GM20000 (cell line): ENCODE measurements at places on chromosomes 7 and 10.
A peak's percentile ranks its signal among the peaks of the same experiment; 100 is the strongest.

DNA sequence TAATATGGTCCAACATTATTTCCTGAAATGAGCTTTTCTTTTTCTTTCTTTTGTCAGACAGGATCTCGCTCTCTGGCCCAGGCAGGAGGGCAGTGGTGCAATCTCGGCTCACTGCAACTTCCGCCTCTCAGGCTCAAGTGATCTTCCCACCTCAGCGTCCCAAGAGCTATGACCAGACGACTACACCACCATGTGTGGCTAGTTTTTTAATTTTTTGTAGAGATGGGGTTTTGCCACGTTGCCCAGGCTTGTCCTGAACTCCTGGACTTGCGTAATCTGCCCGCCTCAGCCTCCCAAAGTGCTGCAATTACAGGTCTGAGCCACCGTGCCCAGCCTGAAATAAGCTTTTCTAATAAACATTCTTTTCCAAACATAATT lies 48.6 kb downstream of the CUL2 start:
- DNase-seq, result no peak

GRCh38 chr7:32170838-32171237 lies 100.6 kb upstream of the PDE1C start:
- no peak for DNase-seq

DNA sequence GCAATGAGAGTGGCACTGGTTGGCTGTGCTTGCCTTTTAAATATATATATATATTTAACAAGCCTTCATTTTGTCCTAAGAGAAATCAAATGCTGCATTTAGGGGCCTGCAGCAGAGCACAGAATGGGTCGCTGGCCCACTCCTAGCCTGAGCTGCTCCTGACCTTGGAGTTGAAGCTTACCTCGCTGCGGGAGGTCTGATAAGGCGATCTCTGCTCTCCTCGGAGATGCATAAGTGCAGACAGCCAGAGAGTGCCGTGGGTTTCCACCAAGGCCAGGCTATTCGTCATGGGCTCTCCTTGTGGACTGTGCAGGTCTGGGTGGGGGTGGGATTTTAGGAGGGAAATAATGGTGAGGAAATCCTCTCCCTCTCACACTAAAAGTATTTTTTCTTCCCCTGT lies 99.5 kb upstream of the IKZF1 start:
- DNase-seq, result no peak

GRCh38 chr10:75404815-75405597 lies 3.4 kb upstream of the ZNF503 start:
- peak; percentile 35 for DNase-seq

DNA sequence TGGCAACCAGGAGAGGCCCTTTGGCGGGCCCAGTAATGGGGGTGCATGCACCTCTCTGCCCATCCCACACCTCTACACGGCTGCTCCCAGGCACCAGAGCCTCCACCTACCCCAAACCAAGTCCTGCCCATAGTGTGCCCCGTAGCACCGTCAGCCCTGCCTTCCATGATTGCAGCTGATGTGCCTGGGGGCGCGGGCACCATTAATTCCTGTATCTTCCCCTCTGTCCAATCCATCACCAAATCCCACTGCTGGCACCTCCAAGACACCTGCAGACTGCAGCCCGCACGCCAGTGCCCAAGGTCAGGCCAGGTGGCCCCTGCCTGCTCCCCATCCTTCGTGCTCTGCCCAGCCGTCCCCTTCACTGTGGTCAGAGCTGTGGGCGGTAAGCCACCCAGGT lies 533.0 kb downstream of the PTPRN2 start:
- no peak for DNase-seq

DNA sequence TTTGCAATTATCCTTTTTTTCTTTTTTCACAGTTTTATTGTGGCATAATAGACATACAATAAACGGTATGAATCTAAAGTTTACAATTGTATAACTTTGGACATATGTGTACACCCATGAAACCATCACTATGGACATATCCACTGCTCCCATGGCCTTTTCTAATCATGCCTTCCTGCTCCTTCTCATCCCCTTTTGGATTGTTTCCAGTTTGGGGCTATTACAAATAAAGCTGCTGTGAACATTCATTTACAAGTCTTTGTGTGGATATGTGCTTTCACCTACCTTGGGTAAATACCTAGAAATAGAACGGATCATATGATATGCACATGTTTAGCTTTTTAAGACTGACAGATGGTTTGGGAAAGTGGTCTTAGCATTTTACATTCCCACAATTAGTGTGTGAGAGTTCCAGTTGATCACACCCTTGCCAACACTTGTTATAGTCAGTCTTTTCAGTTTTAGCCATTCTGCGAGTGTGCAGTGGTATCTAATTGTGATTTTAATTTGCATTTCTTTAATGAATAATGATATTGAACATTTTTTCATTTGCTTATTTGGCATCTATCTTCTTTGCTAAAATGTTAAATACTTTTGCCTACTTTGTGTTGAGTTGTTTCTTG lies 120.9 kb upstream of the KAT6B start:
- no peak for DNase-seq

- no peak for DNase-seq
These were observed 108.1 kb downstream of the SNX13 start for GRCh38 chr7:17832242-17832641.

GRCh38 chr7:138358850-138359341 lies 101.2 kb upstream of the TRIM24 start:
- no peak for DNase-seq

GRCh38 chr7:148371280-148371937 lies 219.2 kb upstream of the C7orf33 start:
- DNase-seq, result no peak

DNA sequence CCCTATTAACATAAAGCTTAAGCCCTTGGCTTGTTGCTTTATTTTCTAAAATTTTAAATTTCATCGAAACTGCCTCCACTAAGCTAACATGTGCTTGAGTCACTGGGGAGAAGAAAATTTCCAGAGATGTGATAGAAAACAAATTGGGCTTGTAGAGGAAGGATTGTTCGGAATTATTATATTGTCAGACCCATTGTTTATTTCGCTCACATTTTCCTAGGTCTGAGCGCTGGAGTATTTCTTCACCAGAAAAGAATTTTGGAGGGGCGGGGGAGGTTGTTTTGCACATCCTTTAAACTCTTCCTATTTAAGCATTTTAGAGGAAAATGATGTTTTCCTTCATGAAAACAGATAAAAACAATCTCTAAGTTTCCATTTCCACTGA lies 29.1 kb downstream of the CELF2 start:
- DNase-seq, result no peak

DNA sequence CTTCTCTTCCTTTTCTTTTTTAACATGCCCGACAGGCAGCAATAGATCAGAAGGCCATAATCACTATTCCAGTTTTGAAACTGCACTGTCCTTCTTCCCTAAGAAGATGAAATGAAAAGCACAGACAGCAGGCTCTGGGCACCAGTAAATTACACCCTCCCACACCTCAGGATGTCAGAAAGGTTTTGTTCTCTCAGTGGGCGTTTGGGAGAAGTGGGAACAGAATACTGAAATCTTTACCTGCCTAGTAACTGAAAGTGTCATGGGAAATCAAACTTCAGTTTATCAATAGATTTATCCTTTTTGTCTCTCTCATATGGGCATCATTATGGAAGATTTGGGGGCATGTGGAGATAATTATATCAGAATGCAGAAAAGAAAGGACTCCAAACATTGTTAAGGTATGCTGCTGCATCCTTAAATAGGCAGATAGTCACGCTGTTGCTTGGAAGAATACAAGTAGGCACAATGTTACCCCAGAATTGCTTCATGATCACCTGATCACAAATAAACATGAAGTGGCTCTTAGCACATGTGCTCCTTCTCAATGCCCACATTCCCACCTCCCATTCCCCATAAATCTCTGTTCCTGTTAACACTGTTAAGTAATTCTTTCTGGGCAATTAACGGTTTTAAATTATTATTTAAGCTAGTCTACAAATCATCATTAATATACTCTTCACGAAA lies 113.3 kb downstream of the DOCK4 start:
- no peak for DNase-seq

- DNase-seq, result no peak
These were observed 28.0 kb upstream of the COMTD1 start for GRCh38 chr10:75263806-75264205.

- DNase-seq, result no peak
These were observed 3.5 kb upstream of the EPHA1 start for GRCh38 chr7:143411976-143412708.

DNA sequence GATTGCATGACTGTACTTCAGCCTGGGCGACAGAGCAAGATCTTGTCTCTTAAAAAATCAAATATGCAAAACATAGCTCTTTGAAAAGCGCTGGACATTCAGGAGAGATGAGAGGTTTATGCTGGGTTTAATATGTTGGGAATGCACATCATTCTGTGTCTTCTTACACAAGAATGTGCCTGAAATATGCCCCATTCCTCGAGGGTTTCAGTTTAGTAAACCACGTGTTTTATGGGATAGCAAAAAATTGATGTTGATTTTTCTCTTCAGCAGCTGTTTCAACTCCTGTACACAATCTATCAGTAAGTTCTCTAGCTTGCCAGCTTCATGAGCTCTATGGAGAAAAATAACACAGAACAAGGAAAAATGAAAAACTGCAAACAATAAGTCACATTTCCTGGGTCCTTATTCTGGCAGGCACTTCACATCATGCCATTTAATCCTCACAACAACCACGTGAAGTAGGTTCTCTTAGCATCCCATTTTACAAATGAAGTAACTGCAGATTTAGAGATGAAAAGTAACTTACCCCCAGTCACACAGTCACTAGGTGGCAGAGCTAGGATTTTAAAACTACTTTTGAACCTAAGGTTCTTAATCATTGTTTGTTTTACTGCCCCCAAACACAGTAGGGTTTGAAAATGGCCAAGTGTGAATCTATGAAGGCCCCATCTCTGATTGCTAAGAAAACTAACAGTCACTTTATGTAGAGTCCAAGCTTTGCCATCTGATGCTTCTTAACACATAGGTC lies 423.6 kb downstream of the PHTF2 start:
- no peak for DNase-seq

DNA sequence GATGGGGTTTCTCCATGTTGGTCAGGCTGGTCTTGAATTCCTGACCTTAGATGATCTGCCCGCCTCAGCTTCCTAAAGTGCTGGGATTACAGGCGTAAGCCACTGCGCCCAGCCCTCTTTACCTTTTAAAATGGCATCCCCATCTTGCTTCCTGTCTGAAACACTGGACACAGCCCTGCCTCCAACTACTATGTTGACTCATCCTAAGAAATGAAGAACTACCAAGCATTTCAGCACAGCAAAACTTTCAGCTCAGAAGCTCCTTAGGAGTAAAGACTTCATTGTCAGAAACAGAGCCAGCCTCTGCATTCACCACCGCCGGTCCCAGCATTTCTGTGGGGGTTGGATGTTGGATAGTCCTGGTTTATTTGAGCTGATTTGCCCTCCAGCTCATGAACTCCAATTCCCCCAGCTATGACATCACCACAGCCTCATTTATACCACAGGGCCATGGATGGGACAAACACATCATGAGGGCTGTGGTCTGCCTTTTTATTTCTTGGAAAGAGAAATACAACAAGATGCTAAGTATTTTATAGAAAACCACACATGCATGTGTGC lies 123.5 kb downstream of the ADCY1 start:
- DNase-seq, result no peak

GRCh38 chr7:30270921-30271320 lies 13.5 kb upstream of the ZNRF2 start:
- no peak for DNase-seq

GRCh38 chr7:141057788-141058187 lies 16.1 kb upstream of the TMEM178B start:
- no peak for DNase-seq

GRCh38 chr7:73597978-73598782 lies 19.8 kb upstream of the TBL2 start:
- no peak for DNase-seq

- DNase-seq, result no peak
These were observed 63.4 kb upstream of the POT1 start for GRCh38 chr7:124992851-124993562.

GRCh38 chr7:1946773-1947450 lies 276.8 kb downstream of the ELFN1 start:
- no peak for DNase-seq

DNA sequence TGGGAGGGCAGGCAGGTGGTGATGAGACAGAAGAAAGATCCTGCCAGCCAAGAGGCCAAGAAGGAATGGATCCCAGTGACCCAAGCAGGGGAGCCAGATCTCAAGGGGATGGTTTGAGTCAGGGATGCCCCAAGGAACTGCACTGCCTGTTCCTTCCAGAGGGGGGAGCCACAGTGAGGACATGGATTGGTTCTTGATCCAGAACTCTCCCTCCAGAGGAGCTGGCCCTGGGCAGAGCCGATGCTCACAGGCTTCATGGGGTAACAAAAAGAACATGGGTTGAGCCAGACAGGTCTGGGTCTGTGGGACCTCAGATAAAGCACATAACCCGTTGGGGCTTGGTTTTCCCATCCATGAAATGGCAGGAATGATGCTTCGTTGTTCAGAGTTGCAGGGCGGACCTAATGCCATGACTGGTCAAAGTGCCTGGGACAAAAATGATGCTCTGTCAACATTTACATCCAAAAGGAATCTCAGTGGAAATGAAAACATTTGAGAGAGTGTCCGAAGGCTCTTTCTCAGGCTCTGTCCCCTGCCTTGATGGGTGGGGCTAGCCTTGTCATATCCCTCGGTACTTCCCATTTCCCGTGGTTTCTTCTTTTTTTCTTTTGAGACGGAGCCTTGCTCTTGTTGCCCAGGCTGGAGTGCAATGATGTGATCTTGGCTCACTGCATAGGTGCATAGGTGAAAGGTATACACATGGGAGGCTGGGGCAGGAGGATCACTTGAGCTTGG lies 4.7 kb upstream of the DENND2A start:
- DNase-seq, result peak; percentile 37

GRCh38 chr7:125065001-125065400 lies 135.4 kb upstream of the POT1 start:
- no peak for DNase-seq

GRCh38 chr10:47092831-47093230 lies 181.6 kb downstream of the PTPN20 start:
- DNase-seq, result no peak

- DNase-seq, result no peak
These were observed 26.9 kb upstream of the SLC29A4 start for GRCh38 chr7:5255832-5256231.

DNA sequence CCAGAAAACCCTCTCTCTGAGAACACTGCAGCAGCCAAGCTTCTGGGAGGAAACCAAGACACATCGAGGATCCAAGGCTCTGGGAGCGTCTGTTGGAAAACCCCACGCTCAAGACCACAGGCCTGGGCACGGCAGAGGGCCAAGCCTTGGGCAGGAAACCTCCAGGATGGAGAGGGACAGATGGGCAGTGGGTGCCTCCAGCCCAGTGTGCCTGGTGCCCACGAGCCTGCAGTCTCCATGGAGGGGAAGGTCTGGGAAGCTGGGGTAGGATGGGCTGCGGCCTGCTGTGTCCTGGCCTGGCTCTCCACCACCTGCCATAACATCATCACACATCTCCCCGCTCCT lies 96.1 kb downstream of the FAM53B start:
- DNase-seq, result no peak

DNA sequence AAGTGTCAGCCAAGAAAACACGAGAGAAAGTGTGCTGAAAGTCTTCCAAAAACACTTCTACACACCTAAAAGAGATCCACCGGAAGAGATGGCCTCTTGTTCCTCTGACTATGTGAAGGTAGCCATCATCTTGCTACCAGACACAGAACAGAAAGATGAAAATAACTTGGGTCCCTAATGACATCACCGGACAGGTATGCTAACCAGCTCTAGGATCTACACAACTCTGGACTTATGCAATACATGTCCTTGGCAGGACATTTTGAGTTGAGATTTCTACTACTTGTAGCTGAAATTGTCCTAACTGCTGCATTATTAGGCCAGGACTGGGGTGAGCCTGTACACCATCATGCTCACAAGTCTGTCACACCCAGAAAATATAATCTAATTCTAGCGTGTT lies 358.7 kb downstream of the ELMO1 start:
- no peak for DNase-seq
